ENCODE measurements at places on chromosomes 13 and 19.

GRCh38 chr19:49387936-49388372 lies at the start of gene KASH5:
TSS of gene KASH5 (plus strand) at chr19:49388249. CDS start at chr19:49390884, 2,635 bp downstream.
- no peak for DNase-seq

DNA sequence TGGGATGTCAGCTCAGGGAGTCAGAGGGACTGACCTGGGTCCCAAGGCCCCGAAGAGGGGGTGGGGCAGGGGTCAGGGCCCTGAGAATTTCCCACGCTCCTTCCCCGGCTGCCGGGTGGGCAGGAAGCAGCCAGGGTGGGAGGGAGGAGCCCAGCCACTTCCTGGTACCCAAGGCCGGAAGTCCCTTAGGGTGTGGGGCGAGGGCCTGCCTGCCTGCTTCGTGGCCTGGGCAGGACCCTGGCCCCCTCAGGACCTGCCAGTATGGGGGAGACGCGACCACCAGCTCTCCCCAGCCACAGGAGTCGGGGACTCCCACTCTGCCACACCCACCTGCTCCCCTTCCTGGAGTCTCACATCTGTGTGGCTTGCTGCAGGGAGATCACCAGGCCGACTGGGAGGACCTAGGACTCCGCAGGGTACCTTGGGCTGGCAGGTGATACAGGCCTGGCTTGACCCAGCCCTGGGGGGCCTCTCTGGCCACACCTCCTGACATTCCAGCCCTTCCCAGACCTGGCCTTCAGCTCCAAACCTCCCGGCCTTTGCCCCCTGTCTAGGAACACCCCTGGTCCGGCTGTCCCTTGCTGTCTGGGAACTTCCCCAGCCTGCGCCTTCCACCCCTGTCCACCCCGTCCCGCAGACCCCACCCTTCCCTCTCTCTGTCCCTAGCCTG lies 9.8 kb upstream of the CIRBP start:
- DNase-seq: peak; percentile 34

DNA sequence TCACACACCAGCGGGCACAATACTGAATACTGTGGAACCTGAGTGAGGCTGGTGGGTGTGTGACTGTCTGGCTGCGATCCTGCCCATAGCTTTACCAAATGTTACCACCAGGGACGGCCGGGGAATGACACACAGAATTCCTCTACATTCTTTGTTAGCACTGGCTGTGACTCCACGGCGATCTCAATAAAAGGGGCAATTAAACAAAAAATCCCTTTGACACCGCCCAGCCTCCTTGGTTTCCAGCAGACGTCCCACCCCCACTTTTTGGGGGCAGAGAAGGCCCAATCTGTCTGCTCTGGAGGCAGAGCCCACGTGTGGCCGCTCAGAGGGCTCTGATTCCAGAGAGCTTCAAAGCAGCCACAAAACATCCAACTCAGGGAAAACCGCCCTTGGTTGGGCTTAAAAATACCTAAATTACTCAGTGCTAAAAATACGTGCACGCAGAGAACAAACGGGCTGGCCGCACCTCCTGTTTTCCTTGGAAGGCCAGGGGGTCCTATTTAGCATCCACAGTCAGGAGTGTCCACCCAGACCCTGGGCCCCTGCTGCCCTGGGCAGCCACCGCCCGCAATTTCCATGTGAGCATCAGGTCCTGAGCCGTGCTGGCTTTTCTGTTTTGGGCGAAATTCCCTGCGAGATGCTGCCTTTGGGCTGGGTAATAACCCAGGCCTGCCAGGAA lies 47.8 kb downstream of the GADD45B start:
- no peak for DNase-seq

- DNase-seq: no peak
Observed at GRCh38 chr19:14562660-14563589, 8.9 kb downstream of the NDUFB7 start.

- no peak for DNase-seq
Observed at GRCh38 chr19:29564574-29565005, 38.8 kb downstream of the VSTM2B start.

DNA sequence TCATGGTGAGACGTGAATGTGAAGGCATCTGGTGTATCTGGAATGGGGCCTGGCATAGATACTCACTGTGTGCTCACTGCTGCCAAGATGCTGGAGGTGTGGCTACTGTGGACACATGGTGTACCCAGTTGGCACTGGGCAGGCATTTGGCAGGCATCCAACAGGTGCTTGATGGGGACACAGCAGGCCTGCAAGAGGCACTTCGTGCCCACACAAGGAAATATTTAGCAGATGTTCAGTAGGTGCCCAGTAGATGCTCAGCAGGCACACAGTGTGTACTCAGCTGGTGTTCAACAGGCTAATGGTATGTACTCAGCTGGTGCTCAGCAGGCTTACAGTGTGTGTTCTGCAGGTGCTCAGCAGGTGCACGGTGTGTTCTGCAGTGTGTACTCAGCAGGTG lies 14.2 kb downstream of the CRTC1 start:
- no peak for DNase-seq

DNA sequence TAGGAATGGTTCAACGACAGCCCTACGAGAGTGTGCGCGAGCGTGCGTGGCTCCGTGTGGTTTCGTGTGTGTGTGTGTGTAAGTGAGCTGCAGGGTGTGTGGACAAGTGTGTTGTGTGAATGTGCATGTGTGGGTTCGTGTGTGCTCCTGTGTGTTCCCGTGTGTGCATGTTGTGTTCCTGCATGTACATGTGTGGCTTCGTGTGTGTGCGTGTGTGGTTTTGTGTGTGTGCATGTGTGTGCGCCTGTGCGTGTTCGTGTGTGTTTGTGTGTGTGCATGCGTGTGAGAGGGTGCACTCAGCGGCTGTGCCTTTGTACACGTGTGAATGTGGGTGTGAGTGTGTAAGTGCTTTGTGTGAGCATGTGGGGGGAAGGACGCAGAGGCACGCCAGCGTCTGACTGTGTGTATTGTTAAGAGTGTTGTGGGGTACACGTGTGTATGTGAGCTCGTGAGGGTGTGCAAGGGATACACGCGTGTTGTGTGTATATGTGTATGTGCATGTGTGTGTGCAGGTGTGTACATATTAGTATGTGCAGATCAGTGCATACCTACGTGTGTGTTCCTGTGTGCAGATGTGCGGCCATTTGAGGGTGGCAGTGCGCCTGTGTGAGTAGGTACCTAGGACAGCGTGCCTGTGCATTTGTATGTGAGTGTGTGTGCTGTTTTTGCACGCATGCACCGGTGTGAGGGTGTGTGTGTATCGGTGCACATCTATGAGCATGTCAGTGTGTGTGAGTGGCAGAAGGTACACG lies 24.3 kb upstream of the ONECUT3 start:
- DNase-seq: no peak

DNA sequence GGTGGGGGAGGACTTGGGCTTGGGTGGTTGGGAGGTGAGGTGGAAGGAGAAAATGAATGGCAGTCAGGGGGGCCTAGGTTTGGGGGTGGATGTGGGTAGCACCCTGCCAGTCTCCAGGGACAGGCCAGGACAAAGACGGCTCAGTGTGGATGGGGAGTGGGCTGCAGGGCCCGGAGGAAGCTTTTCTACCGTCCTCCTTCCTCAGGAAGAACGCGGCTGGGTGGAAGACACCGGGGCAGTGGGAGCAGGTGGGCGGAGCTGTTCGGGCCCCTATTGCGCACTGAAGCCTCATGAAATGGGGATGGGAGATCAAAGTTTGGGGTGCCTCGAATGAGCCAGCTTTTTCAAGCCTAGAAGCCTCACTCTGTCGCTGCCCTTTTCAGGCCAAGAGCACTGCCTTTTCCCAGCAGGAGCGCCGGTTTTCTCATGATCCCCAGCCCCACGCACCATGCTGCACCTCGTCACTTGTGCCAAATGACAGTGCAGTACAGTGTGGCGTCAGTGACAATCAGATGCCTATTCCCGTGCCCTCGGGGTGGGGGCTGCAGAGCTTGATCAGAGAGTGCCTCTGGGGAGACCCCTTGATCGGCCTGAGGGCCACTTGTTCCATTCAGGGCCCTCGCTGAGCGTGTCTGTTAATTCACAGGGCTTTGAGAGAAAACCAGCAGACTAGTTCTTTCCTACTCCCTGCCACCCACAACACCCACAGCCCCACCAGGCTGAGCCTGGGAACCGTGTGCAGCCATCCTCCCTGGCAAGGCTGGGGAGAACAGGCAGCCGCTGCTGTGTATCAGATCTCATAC lies 1.5 kb downstream of the CALM3 start:
- no peak for DNase-seq

GRCh38 chr13:26540334-26540733 lies 17.1 kb upstream of the WASF3 start:
- no peak for DNase-seq

GRCh38 chr13:112183532-112184090 lies 116.7 kb downstream of the SOX1 start:
- DNase-seq: no peak

DNA sequence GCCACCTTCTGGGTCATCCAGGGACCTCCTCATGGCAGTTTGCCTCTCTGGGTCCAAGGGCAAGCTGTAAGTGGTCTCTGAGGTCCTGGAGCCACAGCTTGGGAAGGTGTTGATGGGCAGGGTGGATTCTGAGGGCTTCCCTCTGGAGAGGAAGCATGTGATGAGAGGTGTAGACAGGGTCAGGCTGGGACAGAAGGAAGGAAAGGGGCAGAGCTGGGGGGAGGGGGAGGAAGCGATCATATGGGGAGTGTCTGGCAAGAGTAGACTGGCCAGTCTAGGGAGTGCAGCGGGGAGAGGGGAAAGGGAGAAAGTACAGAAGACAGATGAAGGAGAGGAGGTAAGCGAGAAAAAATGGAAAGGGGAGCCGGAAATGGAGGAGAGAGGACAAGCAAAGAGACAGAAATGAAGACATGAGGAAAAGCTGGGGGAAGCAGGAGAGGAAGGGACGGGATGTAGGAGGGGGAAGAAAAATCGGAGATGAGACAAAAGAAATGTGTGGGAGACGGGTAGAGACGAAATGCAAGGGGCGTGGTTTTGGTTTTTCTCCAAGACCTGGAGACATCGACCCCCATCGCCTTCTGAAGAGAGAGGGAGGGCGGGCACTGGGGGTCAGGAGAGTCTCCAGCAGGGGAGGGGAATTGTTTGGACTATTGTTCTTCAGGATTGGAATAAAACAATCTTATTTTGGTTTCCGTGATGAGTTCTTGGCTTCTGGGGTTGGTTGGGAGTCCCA lies 26.6 kb downstream of the ZSWIM9 start:
- no peak for DNase-seq

DNA sequence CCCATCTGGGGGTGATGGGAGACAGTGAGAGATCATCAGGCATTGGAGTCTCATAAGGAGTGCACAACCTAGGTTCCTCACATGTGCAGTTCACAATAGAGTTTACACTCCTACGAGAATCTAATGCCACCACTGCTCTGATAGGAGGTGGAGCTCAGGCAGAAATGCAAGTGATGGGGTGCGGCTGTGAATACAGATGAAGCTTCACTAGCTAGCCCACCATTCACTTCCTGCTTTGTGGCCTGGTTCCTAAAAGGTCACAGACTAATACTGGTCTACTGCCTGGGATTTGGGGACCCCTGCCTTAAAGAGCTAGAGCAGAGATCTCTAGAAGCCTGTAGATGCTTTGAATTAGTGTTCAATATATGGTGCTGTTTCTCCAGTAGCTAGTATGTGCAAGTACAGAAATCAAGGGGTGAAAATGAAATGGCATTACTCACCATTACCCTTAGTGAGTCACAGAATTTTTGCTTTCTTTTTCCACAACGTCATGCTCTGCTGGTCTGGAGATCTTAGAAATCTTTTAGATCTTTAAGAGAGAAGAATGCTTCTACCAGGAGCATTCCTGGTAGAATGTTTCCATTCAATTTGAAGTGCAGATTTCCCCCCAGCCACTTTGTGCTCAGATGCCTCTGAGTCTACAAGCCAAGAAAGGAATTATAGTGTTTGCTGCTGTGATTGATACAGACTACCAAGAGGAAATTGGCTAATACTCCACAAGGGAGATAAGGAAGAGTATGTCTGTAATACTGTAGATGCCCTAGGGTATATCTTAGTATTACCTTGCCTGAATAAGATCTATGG lies 2301.2 kb downstream of the PCDH9 start:
- no peak for DNase-seq

- DNase-seq: no peak
Observed at GRCh38 chr13:74533226-74533625, 399.0 kb upstream of the KLF12 start.

GRCh38 chr19:28235606-28236125 lies 977.3 kb downstream of the UQCRFS1 start:
- no peak for DNase-seq

DNA sequence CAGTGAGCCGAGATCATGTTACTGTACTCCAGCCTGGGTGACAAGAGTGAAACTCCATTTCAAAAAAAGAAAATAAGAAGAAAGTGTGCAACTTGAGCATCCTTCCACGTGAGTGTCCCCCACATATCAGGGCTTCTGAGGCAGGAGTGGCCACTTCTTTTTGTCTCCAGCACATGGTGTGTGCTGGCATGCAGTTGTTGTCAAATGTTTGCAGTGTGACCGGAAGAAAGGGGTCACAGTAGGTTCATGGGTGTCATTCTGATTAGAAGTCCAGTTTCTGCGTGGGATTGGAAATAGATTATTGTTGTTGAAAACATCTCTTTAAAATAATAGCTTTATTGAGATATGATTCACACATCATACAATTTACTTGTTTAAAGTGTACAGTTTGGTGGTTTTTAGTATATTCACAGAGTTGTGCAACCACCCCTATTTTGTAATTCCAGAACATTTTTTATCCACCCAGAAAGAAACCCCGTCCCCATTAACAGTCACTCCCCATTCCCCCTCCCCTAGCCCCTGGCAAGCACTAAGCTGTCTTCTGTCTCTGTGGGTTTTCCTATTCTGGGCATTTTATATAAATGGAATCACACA lies 2.2 kb downstream of the CRTC1 start:
- no peak for DNase-seq

GRCh38 chr13:38775085-38775484 lies 88.2 kb downstream of the FREM2 start:
- no peak for DNase-seq

- no peak for DNase-seq
Observed at GRCh38 chr13:44989941-44990340, 603 bp downstream of the GPALPP1 start.

GRCh38 chr19:17938092-17938845 lies 5.5 kb downstream of the CCDC124 start:
- DNase-seq: no peak

GRCh38 chr19:54100561-54100960 lies at the start of gene OSCAR:
TSS of gene OSCAR (minus strand) at chr19:54100803. CDS start at chr19:54100792, 11 bp downstream.
- DNase-seq: no peak

GRCh38 chr13:32267836-32268439 lies 47.2 kb downstream of the ZAR1L start:
- DNase-seq: no peak

GRCh38 chr13:73497430-73497829 lies 438.6 kb downstream of the KLF5 start:
- no peak for DNase-seq

- DNase-seq: no peak
Observed at GRCh38 chr19:13808856-13809255, 13.6 kb downstream of the ZSWIM4 start.

DNA sequence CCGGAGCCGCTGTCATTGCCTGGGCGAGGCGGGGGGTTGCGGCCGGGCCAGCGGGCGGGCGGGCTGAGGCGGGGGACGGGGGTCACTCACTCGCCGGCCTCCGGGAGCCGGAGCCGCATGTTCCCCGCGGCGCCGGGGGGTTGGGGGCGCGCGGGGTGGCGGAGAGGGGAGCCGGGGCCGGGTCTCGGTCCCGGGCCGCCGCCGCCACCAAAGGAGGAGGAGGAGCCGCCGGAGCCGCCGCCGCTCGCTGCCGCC lies 149 bp downstream of the MED26 start:
- no peak for DNase-seq

- DNase-seq: no peak
Observed at GRCh38 chr19:2043961-2044708, 6.9 kb downstream of the MKNK2 start.

All from KG1 (cell line).